ENCODE measurements at places on chromosomes 3 and 15. TPM values are rescaled to one million over a fixed set of nuclear protein-coding genes. Genes with fewer than 3 reads are reported as not detected.

DNA sequence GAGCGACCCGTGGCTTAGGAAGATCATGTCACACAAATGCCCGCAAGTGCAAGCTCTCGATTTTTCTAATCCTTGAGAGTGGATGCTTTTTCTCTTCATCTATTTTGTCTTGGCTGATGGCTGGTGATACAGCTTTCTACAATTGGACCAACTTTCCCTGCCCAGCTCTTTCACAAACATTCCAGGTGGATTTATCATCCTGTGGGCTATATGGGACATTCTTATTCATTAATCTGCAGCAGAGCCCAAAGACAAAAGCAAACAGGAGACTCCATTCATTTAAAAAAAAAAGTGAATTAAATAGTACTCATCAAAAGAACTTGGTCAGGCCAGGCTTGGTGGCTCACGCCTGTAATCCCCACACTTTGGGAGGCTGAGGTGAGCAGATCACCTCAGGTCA is 14.2 kb upstream of the TSEN2 start:
- no peak for DNase-seq

DNA sequence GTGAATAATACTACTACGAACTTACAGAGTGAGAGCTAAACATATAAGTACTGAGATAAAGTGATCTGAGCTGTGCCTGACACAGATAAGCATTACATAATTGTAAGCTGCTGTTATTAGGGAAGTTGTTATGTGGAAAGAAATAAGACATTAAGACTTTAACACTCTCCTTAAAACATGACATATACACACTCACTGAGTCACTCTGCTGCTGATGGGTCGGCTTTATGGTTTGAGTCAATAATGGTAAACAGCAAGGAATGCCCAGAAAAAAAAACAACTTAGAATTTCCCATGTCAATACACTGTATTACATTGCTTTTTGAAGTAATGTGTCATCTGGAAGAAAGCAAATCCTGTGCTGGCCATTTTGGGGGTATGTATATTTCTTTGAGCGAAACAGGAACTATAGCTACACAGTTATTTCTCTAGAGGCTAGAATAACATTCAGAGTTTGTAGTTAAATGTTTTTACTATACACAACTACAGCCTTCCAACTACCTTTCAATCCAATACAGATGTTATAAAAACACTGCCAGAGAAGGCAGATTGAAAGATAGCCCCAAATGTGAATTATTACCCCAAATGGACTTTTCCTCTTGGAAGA is 22.8 kb upstream of the SPRED1 start:
- DNase-seq, result no peak

DNA sequence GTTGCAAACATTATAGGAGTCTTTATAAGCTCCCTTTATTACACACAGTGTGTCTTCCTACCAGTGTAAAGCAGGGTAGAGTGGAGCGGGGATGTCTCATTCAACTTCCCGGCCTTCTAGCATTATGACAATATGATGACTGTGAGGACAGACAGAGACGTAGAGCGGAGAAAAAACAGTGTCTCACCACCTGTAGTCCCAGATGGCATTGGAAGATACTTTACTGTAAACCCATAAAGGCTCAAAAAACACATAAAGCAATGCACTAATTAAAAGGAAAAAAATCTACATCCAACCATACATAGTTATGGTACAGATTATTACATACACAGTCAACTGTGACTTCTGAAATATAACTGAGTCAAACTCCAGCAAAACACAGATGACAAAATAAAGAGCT is 383.7 kb downstream of the MAGI1 start:
- no peak for DNase-seq

GRCh38 chr3:143158014-143158988 is 38.7 kb downstream of the CHST2 start:
- DNase-seq, result no peak

The NANOGP8 gene
- polyA plus RNA-seq, result not detected

The GRAMD2A gene
- not detected for polyA plus RNA-seq

The RBP2 gene
- not detected for polyA plus RNA-seq

- peak; percentile 38 for DNase-seq
These were observed 164.8 kb upstream of the CBLB start for GRCh38 chr3:106033654-106034053.

DNA sequence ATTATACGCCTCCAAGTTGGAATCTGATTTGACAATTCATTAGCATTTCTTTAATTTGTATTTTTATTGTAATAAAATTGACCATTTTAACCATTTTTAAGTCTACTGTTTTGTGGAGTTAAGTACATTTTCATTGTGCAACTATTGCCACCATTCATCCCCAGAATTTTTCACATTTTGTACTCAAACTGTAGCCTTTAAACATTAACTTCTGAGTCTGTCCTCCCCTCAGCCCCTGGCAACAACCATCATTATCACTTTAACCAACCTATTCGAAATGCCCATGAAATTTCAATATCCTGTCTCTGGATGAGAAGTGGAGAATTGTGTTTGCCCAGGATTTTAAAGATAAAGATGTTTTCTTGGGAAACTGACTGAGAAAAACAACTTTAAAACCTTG is 27.7 kb downstream of the IL1RAP start:
- no peak for DNase-seq

GRCh38 chr15:77035999-77036471 is 34.9 kb downstream of the TSPAN3 start:
- DNase-seq, result no peak

DNA sequence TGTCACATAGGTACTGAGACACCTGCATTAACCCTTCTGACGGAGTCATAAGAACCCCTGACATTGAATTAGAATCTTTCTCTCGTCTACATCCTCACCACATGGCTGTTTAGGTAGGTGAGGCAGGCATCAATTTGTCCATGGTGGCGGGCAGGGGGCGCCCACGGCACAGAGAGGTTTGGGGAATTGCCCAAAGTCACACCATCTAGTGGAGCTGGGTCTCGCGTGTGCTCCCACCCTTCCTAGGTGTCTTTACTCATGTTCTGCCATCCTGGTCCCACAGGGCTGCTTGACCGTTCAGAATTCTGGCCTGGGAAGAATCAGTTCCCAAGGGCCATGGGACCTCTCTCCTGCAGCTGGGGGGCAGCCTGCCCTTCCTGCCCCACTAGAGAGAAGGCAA is 14.7 kb upstream of the DLL4 start:
- no peak for DNase-seq

The SUCNR1 gene
- polyA plus RNA-seq, result not detected

The DUOXA2 gene
- not detected for polyA plus RNA-seq

DNA sequence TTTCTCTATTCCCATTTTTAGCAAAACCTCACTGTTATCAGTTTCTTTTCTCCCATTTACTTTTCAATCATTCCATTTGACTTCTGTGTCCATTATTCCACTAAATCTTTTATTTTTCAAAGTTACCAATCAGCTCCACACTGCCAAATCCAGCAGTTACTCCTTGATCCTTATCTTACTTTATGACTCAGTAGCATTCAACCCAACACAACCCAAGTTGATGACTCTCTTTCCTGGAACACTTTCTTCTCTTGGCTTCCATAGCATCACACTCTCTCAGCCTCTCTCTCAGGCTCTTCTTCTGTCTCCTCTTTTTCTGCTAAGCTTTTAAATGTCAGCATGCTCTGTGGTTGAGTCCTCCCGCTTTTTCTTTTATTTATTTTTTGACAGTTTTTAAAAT is 36.3 kb downstream of the RASGRP1 start:
- DNase-seq, result no peak

DNA sequence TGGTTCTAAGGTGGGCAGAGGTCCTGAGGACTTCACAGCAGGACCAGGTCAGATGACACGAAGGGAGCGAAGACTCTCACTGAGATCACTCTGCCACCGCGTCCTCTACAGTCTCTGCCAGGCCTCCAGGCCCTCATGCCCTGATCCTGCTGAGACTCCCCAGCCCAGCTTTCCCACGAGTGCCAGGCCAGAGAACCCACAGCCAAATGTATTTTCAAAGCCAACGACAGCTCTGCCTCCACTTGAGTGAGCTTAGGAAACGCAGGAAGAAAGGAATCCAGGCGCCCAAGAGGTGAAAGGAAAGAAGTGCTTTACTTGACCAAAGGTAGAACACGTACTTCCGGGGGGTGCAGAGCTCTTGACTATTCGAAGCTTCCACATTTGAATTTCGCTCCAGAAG is 275.0 kb downstream of the XXYLT1 start:
- no peak for DNase-seq

- DNase-seq, result no peak
These were observed 30.8 kb downstream of the ACSBG1 start for GRCh38 chr15:78203346-78204225.

GRCh38 chr15:47136236-47136635 is 581.1 kb upstream of the SEMA6D start:
- no peak for DNase-seq

The ILDR1 gene
- polyA plus RNA-seq, result not detected

DNA sequence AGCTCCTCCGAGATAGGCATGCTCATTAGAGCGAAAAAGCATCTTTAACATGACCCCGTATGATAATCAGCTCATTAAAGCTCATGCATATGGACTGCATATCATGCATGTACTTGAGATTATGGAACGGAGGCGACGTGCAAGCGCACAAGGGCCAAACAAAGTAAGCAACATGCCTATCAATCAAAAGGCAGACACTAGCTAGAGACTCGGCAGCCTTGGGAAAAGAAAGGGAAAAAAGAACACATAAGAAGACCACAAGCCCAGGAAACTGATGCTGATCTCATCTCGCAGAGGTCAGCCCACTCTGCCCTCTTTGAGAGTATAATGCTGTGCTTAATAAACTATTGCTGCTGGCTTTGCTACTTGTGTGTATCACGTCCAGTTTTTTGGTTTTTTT is 2.6 kb upstream of the ACOX2 start:
- DNase-seq, result no peak

The U2SURP gene
- polyA plus RNA-seq, result 121 TPM

The SHC4 gene
- polyA plus RNA-seq, result not detected

DNA sequence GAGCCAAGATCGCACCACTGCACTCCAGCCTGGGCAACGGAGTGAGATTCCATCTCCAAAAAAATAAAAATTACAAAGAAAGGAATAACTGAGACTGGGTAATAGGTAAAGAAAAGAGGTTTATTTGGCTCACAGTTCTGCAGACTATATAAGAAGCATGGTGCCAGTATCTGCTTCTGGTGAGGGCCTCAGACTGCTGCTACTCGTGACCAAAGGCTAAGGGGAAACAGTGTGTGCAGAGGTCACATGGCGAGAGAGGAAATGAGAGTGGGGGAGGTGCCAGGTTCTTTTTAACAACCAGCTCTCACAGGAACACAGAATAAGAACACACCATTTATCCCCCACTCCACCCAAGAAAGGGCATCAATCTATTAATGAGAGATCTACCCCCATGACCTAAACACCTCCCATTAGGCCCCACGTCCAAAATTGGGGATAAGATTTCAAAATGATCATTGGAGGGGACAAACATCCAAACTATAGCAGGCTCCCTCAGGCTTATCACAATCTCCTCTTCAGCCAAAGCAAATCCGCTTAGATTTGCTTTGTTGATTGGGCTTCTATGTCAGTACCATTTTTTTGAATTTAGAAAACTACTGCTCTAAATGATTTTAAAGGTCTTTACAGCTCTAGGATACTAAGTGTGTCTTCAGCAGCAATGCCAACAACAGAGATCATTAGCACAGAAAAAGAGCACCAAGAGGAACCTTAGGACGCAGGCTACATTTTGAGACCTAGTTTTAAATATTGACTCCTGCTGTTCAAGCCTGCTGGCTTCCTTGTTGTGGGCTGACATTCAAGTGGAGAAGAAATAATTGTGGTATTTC is 84.2 kb upstream of the TBL1XR1 start:
- no peak for DNase-seq

The CFAP100 gene
- polyA plus RNA-seq, result not detected

DNA sequence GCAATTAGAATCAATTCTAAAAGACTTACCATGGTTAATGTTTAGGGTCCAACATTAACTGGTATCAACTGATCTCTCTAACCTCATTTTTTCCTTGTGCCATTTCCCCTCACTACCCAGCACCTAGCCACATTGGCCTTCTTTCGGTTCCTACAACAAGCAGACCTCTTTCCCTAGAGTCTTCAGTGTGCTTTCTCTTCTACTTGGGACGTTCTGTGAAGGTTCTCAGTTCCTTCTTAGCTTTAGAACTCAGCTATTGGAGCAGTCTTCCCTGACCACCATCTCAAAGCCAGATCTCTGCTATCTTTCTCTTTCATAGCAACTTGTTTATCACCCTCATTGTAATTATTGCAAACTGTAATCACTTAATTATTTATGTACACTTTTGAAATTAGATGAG is 31.5 kb upstream of the MINDY4B start:
- no peak for DNase-seq

DNA sequence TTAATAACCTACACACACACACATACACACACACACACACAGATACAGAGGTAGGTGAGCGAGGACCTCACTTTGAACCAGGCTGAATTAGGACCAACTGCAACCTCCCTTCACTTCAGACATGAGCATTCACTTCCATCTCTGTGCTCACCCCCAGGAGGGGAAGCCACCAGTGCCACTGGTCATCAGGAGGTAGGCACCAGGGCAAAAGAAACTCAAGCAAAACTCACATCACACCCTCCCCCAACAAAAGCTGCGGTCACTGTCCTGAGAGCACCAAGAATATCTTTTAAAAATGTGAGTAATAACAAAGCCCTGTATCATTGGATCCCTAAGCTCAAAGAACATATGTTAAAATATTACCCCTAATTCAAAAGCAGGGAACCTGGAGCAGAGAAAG is 8.1 kb downstream of the FOXP1 start:
- DNase-seq, result no peak

The LIPC gene
- 1.5 TPM for polyA plus RNA-seq

The TUSC2 gene
- polyA plus RNA-seq, result 52.9 TPM

The CPNE9 gene
- not detected for polyA plus RNA-seq

The SPTSSB gene
- 9.5 TPM for polyA plus RNA-seq

DNA sequence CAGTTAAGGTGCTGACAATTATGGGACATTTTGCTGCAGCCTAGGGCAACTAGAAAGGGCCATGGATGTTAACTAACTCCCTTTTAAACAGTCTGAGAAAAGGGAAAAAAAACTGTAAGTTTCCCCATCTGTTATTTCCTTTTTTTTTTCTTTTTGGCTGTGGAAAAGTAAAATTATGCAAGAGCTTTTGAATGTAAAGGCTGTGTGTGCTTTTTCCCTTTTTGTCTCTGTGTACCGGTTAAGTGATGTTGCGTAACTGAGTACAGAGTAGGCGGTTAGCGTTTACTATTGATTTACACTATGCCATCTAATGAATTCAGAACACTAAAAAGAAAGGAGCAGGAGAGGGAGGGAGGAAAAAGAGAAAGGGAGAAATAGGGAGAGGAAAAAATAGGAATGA is 403.6 kb downstream of the TIGIT start:
- DNase-seq, result no peak

The CCR9 gene
- polyA plus RNA-seq, result 1.4 TPM

GRCh38 chr3:192501401-192501800 is 225.9 kb downstream of the FGF12 start:
- no peak for DNase-seq

The SGO1 gene
- polyA plus RNA-seq, result 0.86 TPM

The KCNMB3 gene
- not detected for polyA plus RNA-seq

The SNX4 gene
- polyA plus RNA-seq, result 23.3 TPM
